ENCODE measurements at places on chromosomes 11 and 22.
A peak's percentile ranks its signal among the peaks of the same experiment; 100 is the strongest.

- no peak for DNase-seq
These were observed 1334.4 kb downstream of the LRRC4C start for GRCh38 chr11:40125054-40125453.

DNA sequence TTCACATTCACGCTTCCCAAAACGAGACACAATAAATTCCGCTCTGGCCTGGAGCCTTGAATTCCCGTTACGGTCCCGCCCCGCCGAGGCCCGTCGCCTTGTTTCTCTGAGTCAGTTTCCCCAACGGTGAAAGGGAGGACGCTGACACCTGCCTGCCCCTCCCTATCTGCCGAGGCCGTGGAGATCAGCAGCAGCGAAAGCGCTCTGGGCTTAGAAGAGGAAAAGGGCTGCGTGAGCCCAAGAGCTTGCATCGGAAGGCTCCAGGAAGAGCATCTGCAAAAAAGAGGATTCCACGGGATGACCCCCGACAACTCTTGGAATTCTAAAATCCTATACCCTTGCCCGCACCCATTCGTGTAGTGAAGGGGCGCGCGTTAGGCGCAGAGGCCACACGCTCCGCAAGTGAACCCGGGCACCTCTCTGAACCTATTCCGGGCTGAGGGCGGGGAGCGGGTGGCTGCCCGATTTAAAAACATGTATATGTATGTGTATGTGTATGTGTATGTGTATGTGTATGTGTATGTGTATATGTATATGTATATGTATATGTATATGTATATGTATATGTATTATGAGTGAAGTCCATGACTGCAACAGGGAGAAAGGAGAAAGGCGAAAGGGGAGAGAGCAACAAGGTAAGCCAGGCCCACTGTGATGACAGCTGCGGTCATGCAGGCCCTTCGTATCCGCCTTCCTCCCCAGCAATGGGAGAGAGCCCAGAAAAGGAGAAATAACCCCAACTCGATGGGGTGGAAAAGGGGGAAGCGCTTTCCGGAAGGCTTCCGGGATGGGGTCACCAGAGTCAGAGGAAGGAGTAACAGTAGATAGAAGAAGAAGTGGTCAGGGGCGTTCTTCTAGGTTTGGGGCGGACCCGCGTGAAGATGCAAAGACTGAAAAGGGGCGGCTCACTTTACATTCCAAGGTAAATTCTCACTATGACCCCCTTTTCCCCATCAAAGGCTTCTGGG, 948 bp upstream of the MRTFA start:
- DNase-seq = peak; percentile 35

- DNase-seq = no peak
These were observed 5.1 kb upstream of the TALDO1 start for GRCh38 chr11:742156-742546.

DNA sequence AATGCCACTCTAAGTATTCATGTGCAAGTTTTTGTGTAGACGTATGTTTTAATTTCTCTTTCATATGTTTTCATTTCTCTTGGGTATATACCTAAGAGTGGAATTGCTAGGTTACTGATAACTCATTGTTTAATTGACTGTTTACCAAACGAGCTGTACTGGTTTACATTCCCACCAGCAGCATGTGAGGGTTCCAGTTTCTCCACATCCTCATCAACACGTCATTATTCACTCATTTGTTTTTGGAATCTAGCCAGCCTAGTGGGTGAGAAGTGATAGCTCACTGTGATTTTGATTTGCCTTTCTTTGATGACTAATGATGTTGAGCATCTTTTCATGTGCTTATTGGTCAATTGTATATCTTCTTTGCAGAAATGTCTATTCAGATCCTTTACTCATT, 4.0 kb downstream of the ANKRD13D start:
- no peak for DNase-seq

DNA sequence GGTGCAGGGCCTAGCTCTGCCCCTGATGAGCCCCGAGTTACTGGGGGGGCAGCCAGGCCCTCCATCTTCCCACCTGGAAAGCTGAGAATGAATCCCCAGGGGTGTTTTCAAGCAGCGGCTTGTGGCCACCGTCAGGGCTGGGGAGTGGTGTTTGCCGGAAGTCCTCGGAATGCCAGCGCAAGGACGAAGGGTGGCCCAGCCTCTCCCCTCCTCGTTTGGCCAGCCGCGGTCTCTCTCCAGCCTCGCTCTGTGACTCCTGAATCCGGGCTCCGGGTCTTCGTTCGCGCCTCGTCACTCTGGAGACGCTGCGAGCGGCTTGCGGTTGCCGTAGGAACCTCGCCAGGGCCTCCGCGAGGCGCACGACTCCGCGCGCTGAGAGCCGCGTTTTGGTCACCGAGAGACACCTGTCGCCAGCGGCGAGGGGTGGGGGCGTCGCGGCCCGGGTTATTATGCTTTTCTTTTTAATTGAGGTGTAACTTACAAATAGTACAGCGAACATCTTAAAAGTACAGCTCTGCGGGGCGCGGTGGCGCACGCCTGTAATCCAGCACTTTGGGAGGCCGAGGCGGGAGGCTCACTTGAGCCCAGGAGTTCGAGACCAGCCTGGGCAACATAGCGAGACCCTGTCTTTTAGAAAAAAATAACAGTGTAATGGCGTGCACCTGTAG, 6.3 kb upstream of the KDELR3 start:
- DNase-seq = no peak

- DNase-seq = no peak
These were observed 24.8 kb upstream of the MYOD1 start for GRCh38 chr11:17694494-17695110.

All from T-helper 22 cell (primary cell).